Activated T-cell treated with anti-CD3 and anti-CD28 coated beads for 1 hour (primary cell): ENCODE measurements at places on chromosomes 11 and 22.

DNA sequence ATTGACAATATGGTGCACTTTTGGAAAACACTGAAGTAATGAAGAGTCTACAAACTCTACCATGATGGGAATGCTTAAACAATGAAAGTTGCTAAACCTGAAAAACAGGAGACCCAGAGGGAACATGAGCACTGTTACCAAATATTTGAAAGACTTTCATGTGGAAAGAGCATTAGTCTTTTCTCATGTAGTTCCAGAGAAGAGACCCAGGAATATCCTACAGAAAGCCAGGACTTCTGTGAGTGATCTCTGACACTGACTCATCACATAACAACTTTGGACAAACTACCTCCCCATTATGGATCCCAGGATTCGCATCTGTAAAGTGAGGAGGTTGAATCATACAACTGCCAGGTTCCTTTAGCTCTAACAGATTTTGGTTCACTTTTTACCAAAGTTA lies 62.2 kb downstream of the FAM181B start:
- no peak for DNase-seq

- no peak for DNase-seq
These were observed 1.7 kb downstream of the ABTB2 start for GRCh38 chr11:34356130-34356529.

DNA sequence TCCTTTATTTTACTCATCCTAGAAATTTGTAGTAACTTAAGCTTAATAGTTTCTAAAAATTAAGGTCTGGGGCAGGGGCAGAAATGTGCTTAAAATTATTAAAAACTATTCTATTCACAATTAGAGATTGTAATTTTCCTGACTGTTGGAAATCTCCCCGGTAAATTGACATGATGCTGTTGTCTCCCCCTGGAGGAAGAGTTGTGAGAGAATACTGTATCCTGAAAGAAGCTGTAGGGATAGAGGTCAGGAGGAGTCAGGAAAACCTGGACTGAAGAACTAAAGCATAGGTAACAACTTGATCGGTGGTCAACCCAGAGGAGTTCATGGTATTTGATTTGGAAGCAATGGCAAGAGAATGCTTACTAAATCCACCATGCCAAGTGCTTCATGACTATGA lies 16.2 kb upstream of the ESAM start:
- no peak for DNase-seq

DNA sequence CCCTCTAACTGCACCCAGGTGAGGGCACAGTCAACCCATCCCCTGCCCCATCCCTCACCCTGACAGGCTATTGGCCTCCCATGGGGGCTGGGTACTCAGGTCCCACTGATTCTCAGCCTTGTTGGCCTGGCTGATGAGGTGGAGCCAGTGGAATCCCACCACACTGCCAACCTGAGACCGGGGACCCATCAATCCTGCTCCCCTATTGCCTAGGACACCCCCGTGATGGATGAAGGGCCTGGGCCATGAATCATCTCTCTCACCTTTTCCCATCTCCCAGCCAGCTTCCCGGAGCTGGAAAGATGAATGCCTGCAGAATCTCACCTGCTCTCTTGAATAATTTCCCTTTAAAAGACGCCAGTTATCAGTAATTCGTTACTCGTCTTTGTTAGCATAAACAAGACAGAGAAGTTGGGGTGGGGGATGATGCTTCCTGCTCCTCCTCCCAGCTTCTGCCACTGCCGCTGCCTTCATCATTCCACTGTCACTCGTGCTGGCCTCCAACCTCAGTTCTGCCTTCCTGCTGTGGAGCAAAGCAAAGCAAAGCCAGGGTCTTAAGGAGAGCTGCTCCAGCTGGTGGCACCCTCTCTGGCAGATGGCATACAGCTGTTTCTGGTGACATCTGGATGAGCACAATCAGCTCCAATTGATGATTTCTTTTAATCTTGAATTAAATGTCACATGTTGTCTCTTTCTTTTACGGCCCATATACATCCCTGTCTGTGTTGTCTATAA lies 204.0 kb upstream of the NECTIN1 start:
- no peak for DNase-seq
